Fibroblast of skin of back (primary cell): ENCODE measurements at places on chromosomes 16 and 17.

DNA sequence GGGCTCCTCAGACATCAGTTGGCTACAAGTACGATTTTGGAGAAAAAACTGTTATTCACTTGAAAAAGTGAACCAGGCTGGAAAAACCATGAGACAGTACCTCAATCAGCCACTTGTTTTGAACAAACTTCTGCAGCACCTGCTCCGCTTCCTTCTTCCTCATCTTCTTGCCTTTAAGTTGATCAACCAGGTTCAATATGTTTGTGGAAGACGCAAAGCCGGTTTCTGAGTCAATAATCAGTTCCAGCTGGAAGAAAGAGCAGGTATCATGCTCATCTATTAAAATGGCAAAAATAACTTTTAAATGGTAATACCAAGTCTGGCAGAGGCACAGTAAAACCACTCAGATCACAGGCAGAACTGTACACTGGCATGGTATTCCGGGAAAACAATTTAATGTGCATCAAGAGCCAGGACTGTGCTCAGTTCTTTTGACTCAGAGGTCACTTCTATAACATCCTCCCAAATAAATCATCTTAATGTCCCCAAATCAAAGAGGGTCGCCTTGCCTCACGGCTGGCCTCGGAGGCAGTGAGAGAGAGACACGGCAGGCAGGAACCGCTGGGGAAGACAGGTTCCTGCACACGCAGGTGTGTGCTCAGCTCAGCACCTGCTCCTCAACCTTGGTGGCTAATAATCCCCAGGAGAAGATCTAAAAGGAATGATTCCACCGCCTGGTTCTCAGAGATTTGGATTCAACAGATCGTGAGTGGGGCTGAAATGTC, 29.7 kb downstream of the KDM8 start:
- no peak for DNase-seq

DNA sequence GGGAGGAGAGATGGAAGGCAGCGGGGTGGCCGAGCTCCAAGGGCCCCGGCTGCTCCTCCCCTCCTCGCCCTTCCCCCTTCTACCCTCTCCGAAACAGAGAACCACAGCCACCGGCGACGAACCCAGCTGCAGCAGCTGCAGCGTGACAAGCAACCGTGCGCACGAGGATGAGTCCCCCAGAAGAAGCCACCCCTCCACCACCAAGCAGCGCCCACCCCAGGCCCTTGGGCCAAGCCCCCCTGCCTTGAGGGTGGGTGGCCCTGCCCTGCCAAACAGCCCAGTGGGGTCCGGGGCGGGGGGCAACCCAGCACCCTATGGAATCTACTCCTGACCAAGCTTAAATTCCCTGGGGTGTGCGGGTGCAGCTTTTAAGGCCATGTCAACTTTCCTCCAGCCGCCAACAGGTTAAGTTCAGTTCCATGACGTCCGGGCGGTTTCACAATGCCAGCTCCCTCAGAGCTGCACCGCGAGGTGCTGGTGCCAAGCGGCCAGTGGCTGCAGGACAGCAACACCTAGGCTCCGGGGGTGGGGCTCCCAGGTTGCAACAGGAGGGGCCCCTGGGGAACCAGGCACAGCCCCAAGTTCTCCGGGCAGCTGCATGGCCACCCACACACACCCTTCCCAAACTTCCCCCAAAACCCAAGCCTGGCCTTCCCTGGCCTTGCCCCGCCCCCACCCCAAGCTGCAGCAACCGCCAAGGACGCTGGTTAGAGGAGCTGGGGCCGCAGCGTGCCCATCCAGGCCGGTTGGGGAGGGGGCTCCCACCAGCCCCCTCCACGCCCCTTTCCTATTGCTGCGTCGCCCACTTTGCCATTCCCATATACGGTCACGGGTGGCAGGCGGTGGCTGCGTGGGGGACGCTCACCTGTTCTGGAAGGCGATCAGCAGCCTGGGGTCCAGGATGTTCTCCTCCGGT, 2.0 kb downstream of the CBX4 start:
- DNase-seq: peak; percentile 46

- no peak for DNase-seq
Measured at GRCh38 chr16:73354434-73354833, 306.5 kb upstream of the ZFHX3 start.

- peak; percentile 65 for DNase-seq
Measured at GRCh38 chr16:3149630-3150345, 15.0 kb downstream of the ZNF213 start.

- peak; percentile 1 for DNase-seq
Measured at GRCh38 chr16:3223913-3224515, 10.9 kb downstream of the ZNF200 start.

- DNase-seq: no peak
Measured at GRCh38 chr17:53428913-53429312, 393.8 kb upstream of the KIF2B start.

- DNase-seq: no peak
Measured at GRCh38 chr17:49944273-49944870, 24.6 kb upstream of the DLX4 start.

- peak; percentile 86 for DNase-seq
Measured at GRCh38 chr17:78341559-78342448, 18.1 kb downstream of the SOCS3 start.

DNA sequence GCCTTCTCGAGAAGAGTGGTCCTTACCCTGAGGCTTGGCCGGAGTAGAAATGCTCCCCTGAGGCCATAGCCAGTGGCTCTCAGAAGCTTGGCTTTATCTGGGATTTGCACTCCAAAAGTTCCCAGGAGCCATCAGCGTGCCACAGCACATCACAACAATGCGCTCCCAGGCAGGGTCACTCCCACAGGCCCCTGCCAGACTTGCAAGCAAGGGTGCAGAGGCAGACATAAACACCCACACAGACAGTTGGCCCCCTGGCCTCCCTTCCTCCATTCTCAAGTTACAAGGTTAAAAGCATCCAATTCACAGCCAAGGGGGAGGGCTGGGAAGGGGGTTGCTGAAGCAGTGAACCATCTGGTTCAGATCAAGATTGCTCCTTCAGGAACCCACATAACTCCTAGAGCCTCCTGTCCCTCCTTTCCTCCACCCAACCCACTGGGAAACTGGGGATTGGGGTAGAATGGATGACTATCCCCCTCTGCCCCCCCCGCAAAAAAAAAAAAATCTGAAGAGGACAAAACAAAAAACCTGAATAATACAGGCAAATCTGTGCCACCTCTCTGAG, 1.8 kb downstream of the ST3GAL2 start:
- peak; percentile 92 for DNase-seq

- DNase-seq: peak; percentile 45
Measured at GRCh38 chr16:9139965-9140364, 48.5 kb downstream of the HAPSTR1 start.

- DNase-seq: no peak
Measured at GRCh38 chr17:72619976-72620650, 472.4 kb downstream of the SLC39A11 start.

DNA sequence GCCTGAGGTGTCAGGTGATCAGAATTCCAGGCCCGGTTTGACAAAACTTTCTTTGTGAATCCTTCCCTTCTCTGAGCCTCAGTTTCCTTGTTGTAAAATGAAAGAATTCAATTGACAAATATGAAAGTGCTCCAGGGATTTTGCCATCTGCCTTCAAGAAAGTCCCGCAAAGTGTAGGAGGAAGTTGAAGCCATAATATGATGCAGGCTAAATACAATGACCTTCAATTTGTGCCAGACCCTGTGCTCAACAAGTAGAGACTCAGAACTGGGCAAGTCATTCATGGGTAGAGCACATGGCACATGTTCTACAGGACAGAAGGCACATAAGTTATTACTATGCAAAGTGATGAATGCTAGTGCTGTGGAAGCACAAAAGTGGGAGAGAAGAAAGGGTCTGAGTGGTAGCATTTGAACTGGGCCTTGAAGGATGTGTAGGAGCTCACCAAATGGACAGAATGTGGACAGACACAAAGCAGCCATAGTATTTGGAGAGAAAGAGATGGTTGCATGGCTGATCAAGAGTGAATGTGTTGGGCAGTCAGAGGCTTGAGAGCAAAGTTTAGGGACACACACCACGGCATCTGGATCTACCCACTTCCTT, 2.4 kb upstream of the SCIMP start:
- DNase-seq: no peak

DNA sequence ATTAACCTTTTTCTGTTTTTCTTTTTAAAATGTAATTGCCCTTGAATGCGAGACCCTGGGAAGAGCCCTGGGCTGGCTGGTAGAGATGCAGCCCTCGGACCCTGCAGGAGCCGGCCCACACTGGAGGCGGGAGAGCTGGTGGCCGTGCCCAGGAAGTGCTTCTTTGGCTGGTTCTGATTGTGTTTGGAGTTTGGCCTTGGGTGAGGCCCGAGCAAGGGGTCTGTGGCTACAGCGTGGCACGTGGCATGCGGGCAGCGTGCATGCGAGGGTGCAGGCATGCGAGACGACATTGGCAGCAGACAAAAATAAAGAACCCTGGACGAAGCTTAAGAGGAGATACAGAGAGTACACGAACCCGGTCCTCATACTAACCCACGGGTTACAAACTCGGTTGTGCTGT, 49.7 kb downstream of the PRMT7 start:
- no peak for DNase-seq

DNA sequence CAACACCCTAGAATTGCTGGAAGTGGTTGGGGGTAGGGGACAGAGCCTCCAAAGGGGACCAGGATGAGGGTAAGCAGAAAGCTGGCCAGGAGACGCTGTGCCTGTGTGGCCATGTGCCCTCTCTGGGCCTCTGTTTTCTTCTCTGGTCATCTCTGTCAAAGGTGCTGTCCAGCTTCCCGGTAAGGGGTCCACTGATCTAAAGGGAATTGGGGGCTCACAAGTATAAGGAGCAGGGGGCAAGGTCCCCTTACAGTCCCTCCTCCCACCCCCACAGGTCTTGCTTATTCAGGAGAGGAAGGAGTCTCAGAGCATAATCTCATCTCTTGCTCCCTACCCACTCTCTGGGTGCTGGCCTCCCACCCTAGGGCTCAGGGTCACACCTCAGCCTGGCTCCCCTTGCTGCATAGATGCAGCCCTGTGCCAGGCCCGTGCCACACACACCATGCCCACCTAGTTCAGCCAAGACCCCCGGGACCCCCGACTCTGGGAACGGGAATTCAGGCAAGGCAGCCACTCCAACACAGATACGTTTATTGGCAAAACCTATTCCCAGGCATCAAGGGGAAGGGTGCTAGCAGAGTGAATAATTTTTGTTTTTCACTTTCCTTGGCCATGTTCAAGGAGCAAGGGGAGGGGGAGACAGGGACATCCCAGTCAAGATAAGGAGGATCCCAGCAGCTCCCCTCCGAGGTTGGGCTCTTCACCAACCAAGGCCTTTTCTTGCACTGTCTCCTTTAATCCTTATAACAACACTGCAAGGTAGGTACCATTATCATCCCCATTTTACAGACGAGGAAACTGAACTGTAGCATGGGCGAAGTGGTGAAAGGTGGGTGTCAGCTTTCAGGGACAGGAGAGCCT, 19.8 kb downstream of the SLC4A1 start:
- DNase-seq: no peak

DNA sequence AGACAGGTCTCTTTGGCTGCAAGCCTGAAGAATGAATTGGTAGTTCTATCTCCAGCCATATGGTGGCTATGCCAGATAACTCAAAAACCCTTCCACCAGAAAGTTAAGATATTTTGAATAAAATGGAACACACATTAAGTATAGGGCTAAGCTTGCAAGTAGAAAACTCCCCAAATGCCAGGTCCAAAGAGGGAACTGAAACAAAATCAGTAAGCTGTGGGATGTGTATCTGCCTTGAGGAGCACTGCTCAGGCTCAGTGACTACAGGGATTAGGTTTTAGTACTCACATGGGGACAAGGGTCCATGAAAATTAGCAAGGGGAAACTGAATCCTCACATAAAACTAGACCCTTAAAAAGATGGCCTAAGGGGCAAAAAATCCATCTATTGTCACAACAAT, 115.7 kb upstream of the PMFBP1 start:
- DNase-seq: no peak

- no peak for DNase-seq
Measured at GRCh38 chr16:35516551-35516950, 2057.1 kb downstream of the TP53TG3F start.

DNA sequence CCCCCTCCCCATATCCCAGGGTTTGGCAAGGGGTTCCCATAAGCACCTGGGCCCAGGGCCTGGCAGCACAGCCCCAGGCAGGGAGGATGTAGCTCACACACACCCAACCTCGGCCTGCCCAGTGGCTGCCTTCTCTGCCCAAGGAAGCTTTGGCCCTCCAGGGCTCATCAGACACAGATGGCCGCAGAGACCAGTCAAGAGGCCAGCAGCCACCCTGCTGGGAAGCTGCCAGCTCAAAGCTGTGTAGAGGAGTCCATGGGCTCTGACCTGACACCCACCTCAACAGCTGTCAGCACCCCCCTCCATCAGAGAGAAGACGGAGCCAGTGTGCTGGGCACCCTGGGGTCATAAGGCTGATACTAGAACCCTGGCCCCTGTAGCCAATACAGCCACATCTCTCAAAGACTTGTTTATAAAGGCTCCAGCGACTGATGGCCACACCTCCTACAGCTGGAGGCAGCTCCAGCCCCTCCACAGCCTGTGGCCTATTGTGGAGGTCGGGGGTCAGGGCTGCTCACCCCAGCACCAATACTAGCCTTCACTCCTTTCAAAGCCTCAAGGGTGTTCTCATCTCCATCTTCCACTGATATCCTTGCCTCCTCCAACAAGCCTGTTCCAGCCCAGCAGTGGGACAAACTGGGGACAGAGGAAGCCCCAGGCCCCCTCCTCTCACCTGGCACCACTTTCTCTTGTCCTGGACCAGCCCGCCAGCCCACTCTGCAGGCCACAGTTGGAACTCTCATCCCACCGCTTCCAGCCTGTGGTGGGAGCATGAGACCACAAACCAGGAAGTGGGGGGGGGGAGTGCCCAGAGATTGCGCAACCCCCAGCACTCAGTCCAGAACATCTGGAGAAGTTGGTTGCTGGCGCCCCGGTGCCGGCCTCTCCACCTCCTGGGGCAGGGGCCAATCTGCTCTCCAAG, 2.2 kb upstream of the MPG start:
- peak; percentile 75 for DNase-seq

GRCh38 chr16:741986-742629, 1.3 kb upstream of the CIAO3 start:
- no peak for DNase-seq

- DNase-seq: no peak
Measured at GRCh38 chr17:42345396-42346073, 42.7 kb downstream of the STAT3 start.

GRCh38 chr17:30503558-30503957, 26.4 kb downstream of the GOSR1 start:
- DNase-seq: peak; percentile 58

DNA sequence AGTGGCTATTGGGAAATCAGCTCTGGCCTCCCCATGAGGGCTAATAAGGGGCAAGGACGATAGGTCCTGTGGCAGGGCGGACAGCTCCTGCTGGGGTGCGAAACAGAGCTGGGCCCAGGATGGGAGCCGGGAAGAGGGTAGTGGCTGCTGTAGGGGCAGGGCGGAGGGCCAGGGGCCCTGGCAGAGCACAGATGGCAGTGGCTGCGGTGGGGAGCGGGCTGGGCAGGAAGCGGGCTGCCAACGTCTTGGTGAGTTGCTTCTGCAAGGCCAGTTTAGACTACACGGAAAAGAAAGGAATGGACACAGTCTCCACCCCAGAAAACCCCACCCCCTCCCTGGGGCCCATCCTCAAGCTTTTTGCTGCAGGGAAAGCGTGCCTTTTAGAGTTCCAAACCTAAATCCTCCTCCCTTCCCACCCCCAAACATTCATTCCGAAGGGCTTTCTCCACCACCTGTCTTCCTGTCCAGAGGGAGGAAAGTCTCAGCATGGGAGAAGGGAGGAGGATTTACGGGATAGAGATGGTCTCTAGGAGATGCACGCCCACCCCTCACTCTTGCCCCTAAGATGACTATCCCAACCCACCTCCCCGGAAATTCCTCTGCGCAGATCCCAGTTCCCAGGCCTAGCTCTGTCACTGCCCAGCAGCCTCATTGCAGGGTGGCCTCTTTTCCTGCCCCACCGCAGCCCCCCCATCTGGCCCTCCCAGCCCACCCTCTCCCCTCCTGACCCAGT, 7.1 kb downstream of the NKIRAS2 start:
- no peak for DNase-seq

GRCh38 chr17:1916963-1917715, 87.3 kb downstream of the RPA1 start:
- no peak for DNase-seq
